ENCODE measurements at places on chromosomes 7 and 10.

- no peak for DNase-seq
These were observed 51.0 kb downstream of the COL1A2 start for GRCh38 chr7:94445696-94446194.

DNA sequence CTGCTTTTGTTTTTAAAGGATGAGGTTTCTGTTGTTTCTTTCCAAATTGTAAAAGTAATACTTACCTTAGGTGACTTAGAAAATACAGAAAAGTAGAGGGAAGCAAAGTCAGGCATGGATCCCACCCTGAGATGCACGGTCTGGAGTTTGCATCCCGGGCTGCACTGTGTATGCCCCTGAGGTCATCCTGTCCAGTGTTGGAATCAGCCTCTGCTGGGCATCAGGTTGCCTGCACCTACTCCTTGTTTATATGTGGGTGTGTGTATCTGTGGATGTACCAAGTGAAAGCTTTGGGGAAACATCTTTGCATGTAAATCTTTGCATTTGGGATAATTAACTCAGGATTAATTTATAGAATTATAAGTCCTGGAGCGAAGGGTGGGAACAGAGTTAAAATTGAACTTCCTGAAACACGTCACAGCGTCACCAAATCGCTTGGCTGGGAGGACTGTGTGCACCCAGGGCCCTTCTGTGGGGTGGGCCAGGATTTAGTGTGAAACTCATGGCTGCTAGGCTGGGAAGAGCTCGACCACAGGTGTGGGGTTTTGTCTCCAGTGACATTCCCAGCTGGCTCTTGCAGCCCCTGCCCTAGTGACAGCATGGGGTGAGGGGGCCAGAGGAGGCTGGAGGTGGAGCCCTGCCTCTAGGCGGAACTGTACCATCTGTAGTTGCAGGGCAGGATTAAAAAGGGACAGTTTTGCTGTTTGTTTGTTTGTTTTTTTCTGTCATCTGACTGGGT, 27.9 kb downstream of the GTF2IRD1 start:
- DNase-seq, result no peak

- no peak for DNase-seq
These were observed 10.7 kb downstream of the PTF1A start for GRCh38 chr10:23202779-23203178.

DNA sequence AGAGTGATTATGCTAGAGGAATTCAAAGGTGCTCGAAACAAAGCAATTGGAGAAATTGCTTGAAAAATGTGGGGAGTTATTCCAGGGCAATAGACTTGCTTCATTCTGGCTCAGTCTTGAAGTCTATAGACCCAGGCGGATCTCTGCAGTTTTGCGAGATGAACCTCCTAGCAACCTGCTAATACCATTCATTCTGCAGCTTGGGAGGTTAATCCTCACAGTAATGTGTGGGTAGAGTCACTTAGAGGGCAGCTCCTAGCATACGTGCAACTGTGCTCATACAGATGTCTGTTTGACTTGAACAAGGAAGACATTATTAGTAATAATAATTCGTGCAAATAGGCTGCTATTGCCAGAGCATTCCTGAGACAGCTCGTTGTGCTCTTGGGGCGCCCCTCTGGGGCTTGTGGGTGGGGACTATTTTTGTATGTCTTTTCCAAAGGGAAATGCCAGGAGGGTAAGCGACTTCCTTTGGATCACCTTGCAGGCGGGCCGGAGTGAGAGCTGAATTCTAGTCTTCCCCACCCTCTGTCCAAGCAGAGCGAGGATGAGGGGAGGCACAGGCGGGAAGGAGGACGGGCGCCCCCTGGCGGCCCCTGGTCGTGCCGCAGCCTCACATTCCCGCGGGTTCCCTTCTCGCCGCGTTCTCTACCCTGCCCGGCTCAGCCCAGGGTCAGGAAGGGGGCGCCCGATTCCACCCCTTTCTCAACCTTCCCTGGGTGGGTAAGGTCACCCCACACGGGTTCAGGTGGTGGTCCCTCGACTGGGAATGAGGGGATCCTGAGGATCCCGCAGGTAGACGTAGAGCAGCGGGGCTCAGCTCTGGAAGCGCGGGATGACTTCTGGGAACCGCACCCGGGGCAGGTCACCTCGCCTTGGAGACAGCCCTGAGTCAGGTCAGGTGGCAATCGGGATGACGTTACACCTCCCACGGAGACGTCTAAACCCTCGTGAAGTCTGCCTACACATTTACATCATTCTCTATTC, 241.5 kb downstream of the PHTF2 start:
- peak; percentile 36 for DNase-seq

DNA sequence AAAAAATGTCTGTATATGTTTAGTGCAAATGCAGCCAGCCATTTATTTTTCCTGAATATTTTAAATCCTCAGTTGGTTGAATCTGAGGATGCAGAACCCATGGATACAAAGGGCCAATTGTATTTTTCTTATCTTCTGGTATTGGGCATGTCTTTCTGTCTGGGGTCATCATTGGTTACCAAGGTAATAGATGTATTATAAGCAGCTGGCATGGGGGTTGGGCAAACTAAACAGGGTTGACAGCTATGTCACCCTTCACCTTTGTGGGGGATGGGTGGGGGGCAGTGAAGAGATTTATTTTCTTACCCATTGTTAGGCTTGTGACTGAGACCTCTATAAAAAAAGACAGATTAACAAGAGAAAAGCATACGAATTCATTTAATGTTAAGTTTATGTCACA, 38.8 kb downstream of the CDHR3 start:
- DNase-seq, result no peak

DNA sequence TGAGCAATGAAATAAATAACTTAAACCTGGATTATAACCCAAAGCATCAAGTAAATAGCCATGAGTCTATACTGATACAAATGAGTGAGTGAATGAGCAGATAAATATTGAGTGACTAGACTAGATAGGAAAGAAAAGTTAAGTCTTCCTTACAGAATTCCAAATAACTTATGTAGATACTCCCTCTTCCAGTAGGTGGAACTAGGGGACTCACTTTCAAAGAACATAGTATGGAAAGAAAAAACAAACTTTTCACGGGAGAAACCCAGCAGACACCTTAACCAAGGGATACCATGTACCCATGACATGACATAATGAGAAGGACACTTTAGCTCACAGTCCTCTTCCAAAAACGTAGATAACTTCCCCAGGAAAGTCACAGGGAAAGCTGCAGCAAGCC, 32.2 kb downstream of the CSGALNACT2 start:
- no peak for DNase-seq

GRCh38 chr10:52483587-52483986, 169.5 kb downstream of the DKK1 start:
- DNase-seq, result no peak

GRCh38 chr7:28835800-28836199, 122.3 kb downstream of the TRIL start:
- no peak for DNase-seq

GRCh38 chr10:67541411-67541810, 154.6 kb downstream of the CTNNA3 start:
- DNase-seq, result no peak

DNA sequence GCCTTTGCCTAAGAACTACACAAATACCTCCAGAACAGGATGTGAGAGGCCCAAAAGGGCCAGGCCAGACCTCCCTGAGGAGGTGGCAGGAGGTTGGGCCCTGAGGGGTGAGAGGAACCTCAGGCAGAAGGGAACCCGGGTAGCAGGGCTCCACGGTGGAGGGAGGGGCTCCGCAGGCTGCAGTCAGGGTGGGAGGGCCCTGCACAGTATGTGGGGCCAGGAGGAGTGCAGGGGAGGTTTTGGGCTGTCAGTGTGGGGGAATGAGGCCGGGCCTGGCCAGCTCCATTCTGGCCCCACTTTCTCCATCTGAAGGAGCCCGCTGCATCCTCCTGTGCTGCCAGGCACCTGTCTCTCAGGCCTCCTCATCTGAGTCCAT, 25.9 kb downstream of the DNAJB12 start:
- DNase-seq, result no peak

GRCh38 chr7:117385363-117386109, 41.8 kb downstream of the ASZ1 start:
- DNase-seq, result no peak

DNA sequence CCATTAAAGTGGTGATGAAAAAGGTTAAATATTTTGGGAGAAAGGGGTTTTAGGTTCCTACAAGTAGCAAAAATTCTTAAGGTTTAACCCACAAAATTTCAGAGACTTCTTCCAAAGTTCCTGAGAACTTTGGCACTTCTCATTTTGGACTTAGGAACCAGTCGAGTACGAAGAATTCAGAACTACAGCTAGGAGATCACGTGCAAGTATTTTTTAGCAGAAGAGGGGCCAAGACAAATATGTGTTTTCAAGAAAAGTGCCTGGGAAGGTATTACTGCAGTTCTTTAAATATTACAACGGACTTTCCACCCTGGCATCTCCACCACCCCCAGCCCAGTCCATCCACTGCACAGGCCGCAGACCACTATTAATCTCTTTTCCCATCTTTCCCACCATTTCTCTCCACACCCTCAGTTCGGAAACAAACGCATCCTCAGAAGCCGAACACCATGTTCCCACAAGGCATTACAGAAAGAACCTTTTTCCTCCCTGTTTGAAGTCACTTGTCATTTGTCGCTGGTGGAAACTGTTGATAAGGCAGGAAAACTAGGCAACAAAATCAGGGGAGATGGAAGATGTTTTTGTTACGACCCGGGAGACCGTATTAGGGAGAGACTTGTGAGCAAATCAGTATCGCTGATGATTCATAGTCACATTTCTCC, 7.1 kb downstream of the INHBA start:
- no peak for DNase-seq
